Activated CD8-positive, alpha-beta memory T cell treated with anti-CD3 and anti-CD28 coated beads for 1 hour (primary cell): ENCODE measurements at places on chromosomes 12 and 14.

DNA sequence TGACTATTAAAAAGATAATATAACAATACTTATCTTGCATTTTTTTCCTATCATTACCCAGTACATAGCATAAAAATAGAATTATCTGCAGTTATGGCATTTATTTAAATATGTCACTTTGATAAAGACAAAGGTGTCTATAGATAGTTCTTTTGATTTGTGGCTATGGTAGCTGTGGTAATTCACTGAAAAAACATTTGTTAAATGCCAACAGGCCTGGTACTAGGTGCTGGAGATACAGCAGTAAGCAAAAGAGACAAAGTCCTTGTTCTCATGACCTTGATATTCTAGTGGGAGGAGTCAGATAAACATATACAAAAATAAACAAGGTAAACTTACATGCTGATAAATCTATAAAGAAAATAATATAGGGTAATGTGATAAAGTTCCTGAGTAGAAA is 44.7 kb downstream of the INSM2 start:
- DNase-seq = no peak

DNA sequence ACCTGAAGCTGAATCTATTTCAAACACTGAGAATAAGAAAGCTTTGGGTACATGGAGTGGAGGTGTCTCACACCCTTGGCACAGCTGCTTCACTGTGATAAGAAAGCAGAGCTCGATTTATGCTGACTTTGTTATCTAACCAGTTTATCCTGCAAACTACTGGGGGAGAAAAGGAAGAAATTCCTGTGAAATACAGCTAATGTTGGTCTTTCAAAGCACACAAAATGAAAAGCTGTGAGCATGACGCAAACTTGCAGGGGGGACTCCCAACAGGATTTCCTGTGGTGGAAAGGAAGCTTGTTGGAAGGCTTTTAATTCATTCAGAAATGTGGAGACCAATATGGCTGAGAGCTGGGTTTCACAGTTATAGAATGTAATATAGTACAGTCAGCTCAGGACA is 53.4 kb downstream of the SRGAP1 start:
- no peak for DNase-seq

GRCh38 chr14:94089479-94089878 is 8.4 kb downstream of the IFI27L1 start:
- no peak for DNase-seq

- no peak for DNase-seq
Measured at GRCh38 chr12:3491938-3492792, 1.2 kb downstream of the PRMT8 start.

DNA sequence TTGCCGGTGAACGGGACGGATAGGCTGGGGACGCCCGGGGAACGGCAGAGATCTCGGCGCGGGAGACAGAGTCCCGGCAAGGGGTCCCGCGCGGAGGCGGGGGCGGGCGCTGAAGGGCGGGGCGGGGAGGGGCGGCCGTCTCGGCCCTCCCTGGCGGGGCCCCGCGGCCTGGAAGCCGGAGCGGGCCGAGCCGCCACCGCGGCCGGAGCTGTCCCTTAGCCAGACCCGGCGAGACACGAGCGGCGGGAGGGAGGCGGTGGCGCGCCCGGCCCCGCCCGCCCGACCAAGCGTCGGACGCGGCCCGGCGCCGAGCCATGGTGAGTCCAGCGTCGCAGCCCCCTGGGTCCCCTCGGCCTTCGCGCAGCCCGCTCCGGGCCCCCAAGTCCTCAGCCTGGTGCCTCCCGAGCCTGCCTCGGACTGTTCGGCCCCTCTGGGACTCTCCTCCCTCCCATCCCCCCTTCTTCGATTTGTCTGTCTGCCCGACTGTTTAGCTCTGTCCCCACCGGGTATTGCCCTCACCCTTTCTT is at the start of gene ARHGEF40:
TSS of gene ARHGEF40 (plus strand) at position 222 of the 527 bp plus-strand sequence. CDS start at position 315, 93 bp downstream.
- no peak for DNase-seq

DNA sequence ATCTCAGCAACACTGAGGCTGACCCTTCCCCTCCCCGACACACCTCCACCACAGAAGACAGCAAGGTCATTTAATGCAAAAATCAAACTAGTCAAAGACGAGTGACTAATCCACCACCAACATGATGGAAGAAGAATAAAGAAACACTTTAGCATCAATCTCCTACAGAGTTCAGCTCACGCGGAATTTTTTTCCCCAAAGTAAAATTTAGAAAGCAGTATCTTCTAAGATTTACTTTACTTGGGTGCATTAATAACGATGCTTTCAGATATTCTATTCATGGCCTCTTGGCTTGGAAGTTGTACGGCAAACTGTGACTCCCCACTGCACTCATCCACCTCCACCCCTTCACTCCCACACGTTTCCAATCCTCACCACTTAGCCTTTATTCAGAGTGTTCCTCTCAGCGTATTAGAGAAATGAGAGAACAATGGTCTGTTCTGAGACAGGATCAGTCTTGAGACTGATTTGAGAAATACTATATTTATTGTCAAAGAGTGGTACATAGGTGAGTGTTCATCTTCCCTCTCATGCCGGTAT is 1.9 kb downstream of the EGLN3 start:
- DNase-seq = no peak

DNA sequence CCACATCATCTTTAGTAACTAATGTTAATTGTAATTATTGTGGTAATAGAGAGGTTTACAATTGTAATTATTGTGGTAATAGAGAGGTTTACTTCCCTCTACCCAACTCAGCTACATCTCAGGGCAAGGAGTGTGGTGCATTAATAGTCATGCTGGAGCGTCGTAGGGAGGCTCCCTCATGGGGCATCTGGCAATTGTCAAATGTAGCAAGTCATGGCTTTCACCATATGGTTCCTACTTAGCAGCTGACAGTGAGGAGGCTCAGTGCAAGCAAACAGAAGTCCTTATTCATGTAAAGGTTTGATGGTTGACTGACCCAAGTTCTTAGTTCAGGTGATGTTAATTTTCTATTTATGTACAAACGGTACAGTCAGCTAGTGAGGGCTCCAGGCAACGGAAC is 1012.0 kb downstream of the FLRT2 start:
- DNase-seq = no peak

DNA sequence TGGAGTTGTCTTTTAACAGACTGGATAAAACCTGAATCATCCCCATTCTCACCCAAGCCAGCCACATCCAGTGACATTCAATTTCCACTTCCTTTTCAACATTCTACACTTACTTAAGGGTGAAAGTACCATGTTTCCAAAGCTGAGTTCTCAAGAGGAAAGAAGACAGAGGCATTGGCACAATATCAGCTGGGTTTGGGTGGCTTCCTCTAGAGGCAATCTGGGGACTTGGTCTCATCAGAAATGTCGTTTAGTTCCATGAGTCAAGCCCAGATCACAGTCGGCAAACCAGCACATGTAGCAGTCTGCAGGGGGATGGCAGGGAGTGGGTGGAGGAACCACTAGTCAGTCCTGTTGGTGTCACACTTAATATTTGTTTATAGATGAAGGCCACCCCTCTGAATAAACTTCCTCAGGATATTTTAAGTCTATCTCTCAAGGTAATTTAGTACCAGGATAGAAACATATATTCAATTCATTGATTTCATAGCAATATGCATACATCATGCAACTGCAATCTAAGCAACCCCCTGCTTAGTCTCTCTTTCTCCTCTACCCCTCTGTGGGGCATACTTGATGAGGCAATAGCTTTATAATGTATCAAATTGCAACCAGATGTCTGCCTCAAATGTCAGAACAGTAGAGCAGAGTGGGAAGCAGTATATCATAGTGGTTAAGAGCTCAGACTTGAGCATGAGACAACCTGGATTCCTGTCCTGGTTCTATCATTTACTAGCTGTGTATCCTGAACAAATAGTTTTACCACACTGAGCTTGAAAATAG is 3.0 kb downstream of the SRRM4 start:
- no peak for DNase-seq

- DNase-seq = no peak
Measured at GRCh38 chr12:101592448-101592847, 2.3 kb upstream of the MYBPC1 start.

GRCh38 chr12:31629756-31630732 is 29.4 kb upstream of the ETFBKMT start:
- DNase-seq = no peak

- DNase-seq = no peak
Measured at GRCh38 chr14:68657300-68658028, 135.4 kb downstream of the ZFP36L1 start.

GRCh38 chr12:27772328-27773049 is 7.5 kb upstream of the KLHL42 start:
- no peak for DNase-seq

DNA sequence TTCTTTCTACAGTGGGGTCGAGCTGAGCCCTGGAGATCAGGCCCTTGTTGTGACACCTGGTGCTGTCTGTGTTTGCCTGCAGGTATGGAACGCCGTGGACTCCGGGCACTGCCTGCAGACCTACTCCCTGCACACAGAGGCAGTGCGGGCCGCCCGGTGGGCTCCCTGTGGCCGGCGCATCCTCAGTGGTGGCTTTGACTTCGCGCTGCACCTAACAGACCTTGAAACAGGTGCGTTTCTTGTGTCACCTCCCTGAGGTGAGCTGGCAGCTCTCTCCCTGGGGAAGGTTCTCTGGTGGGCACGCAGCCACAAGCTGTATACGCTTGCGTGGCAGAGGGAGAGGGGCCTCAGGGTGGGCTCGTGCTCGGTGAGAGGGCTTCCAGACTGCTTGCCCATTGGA is 119.3 kb downstream of the BEGAIN start:
- DNase-seq = no peak

DNA sequence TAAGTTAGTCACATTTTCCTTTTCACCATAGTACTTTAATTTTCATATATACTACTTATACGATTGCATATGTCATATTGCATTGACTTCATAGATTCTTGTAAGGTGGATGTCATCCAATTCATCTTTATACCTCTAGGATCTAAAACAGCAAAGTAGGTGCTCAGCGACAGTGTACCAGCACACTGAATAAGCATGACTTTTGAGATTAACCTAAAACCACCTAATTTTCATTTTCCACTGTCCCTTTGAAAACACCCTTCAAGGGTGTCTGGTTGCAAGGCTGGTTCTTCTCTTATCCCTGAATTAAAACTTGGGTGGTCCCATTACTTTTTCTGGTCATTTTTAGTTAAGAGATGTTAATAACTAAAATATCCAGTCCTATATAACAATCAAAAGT is 4.4 kb downstream of the GPR19 start:
- DNase-seq = no peak

DNA sequence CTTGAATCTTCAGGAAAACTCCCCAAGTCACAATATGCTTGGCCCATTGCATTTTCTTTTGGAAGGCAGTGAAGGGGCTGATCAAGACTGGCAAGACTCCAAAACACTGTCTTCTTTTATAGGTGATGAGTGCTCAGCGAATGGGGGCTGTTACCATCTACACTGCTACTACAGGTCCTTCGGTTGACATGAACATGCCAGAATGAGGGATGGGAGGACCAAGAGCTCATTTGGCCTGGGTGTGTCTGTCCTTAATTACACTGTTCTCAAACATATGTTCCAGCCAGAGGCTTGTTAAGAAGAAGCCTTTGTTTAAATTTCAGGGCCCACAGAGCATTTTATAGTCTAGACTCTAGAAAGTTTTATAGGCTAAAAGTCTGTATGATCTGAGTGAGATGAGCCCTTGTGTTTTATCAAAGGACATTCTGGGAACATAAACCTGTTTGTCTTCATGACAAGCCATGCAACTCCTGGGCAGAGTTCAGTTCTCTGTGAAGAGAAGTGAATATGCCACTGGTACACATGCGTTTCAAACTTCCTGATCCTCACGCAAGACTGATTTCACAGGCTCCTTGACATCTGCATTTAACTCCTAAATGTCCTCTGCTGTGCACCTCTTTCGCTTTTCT is 4.7 kb upstream of the FAM234B start:
- no peak for DNase-seq

DNA sequence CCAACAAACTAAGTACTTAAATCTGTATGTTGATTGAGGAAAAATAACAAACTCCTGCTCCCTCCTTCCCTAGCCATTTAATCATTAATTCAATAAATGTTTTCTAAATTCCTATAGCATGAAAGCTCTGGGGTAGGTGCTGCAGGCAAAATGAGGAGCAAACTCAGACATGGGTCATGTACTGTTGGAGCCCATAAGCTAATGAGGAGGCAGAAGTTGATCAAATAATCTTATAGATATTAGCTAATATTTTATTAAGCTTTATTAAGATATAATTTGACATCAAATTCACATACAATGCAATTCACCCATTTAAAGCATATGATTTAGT is 70.6 kb downstream of the SYNE2 start:
- DNase-seq = no peak

GRCh38 chr14:53655080-53655785 is 301.4 kb downstream of the BMP4 start:
- no peak for DNase-seq

DNA sequence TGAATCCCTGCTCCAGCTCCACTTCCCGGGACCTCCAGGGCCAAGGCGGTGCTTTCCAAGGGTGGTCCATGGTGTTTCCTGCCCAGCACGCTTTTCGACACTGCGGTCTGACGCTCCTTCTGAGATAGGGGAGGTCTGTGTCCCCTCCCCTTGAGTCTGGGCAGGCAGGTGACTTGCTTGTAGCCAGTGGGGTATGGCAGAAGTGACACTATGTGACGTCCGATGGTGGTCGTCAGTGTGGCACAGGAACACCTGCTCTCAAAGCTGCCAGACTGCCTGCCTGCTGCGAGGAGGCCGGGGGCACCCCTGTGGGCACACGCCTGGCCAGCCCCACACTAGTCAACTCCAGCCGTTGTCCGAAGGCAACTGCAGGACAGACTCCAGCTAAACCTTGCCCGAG is 16.0 kb upstream of the TRAF3 start:
- DNase-seq = no peak

DNA sequence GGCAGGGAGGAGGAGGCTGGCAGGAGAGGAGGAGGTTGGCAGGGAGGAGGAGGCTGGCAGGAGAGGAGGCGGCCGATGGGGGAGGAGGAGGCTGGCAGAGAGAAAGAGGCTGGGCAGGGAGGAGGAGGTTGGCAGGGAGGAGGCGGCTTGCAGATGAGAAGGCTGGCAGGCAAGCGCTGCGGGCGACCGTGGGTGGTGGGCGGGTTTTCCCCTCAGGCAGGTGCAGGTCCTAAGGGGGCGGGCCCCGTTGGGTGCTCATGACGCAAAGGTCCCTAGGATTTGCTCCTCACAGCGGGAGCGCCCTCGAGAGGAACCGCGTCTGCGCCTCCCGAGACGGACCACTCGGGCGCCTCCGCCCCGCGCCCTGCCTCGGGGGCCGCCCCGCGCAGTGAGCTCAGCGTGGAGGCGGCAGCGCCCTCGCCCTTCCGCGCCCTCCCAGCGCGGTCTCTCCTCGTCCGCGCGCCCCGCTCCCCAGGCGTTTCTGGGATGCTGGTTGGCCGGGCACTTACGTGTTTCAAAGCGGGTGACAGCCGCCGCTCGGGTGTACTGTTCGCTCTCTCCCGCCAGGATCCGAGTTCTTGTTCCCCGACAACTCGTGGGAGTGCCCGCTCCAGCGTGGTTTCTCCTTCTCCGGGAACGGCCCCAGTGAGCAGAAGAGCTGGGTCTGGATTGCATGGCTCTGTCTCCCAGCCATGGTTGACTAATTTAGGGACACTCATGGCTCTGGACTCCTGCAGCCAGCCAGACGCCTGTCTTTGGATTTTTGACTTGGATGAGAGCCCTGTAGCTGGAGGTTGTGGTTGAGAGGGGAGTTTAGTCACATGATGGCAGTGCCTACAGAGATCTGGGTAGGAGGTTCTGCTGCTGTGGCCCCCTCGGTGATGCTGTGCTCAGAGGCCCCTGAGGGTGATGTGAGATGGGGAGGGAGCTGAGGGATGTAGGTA is 64.1 kb upstream of the PPP4R3A start:
- peak; percentile 49 for DNase-seq
